ENCODE measurements at places on chromosomes 1 and 21. TPM values are rescaled to one million over a fixed set of nuclear protein-coding genes. Genes with fewer than 3 reads are reported as not detected.

DNA sequence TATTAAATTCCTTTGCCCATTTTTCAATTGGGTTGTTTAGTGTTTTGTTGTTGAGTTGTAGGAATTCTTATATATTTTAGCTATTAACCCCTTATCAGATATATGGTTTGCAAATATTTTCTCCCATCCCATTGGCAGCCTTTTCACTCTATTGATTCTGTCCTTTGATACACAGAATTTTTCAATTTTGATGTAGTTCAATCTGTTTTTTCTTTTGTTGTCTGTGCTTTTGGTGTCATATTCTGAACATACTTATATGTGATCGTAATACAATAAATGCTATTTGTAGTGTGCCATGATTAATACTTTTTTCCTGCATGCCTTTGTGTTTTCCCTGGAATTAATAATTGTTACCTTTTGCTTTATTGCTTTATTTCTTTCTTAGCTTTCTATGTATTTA is 7.8 kb upstream of the LRP8 start:
- no peak overlapping the region for H3K4me3 ChIP-seq
- no peak overlapping the region for H3K27ac ChIP-seq
- H3K36me3 ChIP-seq = no peaks in the 10 kb centered on the region

DNA sequence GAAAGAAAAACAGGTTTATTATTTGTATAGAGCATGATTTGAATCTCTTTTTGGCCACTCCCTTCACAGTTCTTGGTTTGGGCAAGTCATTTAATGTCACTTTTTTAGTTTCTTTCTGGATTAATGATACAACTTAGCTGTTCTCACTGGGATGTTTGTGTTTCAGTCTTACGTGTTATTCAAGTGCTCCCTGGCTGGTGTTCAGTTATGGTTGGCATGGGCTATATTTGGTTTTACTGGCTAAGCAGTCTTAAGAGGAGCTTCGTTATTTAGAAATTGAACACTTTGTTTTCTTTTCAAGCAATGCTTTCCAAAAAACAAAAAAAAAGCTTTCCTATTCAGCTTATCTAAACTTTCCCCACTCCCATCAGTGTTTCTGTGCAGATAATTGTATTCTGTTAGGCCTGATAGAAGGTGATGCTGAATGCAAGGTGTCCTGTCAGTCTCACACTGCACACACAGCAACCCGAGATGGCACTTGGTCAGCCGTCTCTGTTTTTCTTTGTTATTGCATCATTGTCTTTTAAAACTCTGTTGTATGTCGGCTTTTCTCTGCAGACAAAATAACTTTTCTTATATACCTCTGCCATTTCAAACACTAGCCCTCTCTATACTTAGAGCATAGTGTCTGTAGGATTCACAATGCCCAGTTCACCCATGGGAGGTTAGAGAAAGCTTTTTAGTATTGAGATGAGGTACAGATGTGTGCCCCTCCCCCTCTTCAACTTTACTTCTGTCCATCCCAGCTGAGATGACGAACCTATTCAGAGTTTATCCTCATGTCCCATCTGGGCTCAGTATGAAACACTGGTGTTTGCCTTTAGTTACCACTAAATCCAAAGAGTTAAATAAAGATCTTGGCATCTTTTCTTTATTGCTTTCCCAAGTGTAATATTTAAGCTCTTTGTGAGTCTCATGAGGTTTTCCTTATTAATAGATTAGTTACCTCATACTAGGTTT is 80.2 kb downstream of the VPS13D start:
- no peak for DNase-seq
- peak overlapping the region; percentile 8 for H3K27ac ChIP-seq
- H3K36me3 ChIP-seq = peaks cover 63% of the 10 kb centered on the region
- H3K4me3 ChIP-seq = no peak overlapping the region
- H3K27me3 ChIP-seq = no peaks in the 10 kb centered on the region

GRCh38 chr1:118258975-118259374 is 73.9 kb upstream of the SPAG17 start:
- no peak overlapping the region for H3K27ac ChIP-seq
- H3K36me3 ChIP-seq = no peaks in the 10 kb centered on the region
- H3K4me3 ChIP-seq = no peak overlapping the region
- no peaks in the 10 kb centered on the region for H3K27me3 ChIP-seq
- no peaks in the 10 kb centered on the region for H3K4me1 ChIP-seq
- no peak for DNase-seq

- no peak for DNase-seq
- H3K36me3 ChIP-seq = no peaks in the 10 kb centered on the region
- no peaks in the 10 kb centered on the region for H3K4me1 ChIP-seq
- H3K4me3 ChIP-seq = no peak overlapping the region
Observed at GRCh38 chr1:184370850-184371249, 16.0 kb upstream of the C1orf21 start.

GRCh38 chr1:174218983-174219382 is 59.7 kb downstream of the RABGAP1L start:
- H3K27me3 ChIP-seq = no peaks in the 10 kb centered on the region
- H3K27ac ChIP-seq = no peak overlapping the region
- H3K36me3 ChIP-seq = no peaks in the 10 kb centered on the region
- no peak for DNase-seq
- H3K4me3 ChIP-seq = no peak overlapping the region

- H3K27ac ChIP-seq = no peak overlapping the region
- H3K36me3 ChIP-seq = no peaks in the 10 kb centered on the region
- no peaks in the 10 kb centered on the region for H3K4me1 ChIP-seq
- H3K27me3 ChIP-seq = no peaks in the 10 kb centered on the region
- H3K4me3 ChIP-seq = no peak overlapping the region
Observed at GRCh38 chr1:244941121-244941520, 76.8 kb upstream of the HNRNPU start.

- H3K27ac ChIP-seq = peak within 1 kb of the TSS; percentile 87
- peak within 1 kb of the TSS; percentile 85 for H3K4me3 ChIP-seq
- H3K36me3 ChIP-seq = no peaks in the 10 kb centered on the region
- DNase-seq = peak; percentile 63
- peaks cover 2% of the 10 kb centered on the region for H3K27me3 ChIP-seq
- no peaks in the 10 kb centered on the region for H3K4me1 ChIP-seq
Observed at GRCh38 chr1:184051485-184052193, at the start of gene TSEN15. TSS of gene TSEN15 (plus strand) at chr1:184051730. CDS start at chr1:184051756, 26 bp downstream.

GRCh38 chr1:193031431-193031830 is 27.7 kb downstream of the UCHL5 start:
- no peak for DNase-seq
- no peak overlapping the region for H3K27ac ChIP-seq
- peaks cover 3% of the 10 kb centered on the region for H3K36me3 ChIP-seq
- no peak overlapping the region for H3K4me3 ChIP-seq

DNA sequence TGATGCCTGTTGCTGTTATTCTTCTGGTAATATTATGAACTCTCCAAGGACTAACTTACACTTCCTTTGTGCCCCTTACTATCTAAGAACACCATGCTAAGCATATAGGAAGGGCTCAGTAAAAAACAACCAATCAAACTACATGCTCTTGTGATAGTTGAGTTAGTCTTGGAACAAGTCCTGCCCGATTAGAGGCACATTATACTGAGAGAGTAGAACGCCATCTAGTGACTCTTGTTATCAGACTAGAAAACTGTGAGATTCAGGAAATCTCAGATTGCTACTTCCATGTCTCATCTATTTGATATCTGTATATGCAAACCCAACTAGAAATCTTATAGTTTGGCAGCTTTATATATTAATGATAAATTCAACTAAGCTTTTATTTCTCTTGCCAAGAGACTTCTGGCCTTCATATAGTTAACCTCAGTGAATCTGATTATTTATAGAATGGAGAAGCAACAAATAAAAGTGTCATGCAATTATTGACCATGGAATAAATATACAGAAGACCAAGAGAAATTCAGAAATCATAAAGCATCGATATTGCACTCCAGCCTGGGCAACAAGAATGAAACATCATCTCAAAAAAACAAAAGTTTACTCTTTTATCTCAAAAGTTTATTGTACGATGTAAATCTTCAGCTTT is 7.8 kb upstream of the SRRM1 start:
- H3K4me3 ChIP-seq = no peak overlapping the region
- no peaks in the 10 kb centered on the region for H3K4me1 ChIP-seq
- H3K27me3 ChIP-seq = no peaks in the 10 kb centered on the region
- DNase-seq = peak; percentile 92
- H3K27ac ChIP-seq = no peak overlapping the region

GRCh38 chr21:31283025-31283424 is 61.0 kb downstream of the TIAM1 start:
- no peaks in the 10 kb centered on the region for H3K4me1 ChIP-seq
- no peak overlapping the region for H3K27ac ChIP-seq
- H3K27me3 ChIP-seq = no peaks in the 10 kb centered on the region
- no peak for DNase-seq
- no peaks in the 10 kb centered on the region for H3K36me3 ChIP-seq

GRCh38 chr1:45785583-45785982 is 17.8 kb upstream of the MAST2 start:
- H3K4me3 ChIP-seq = no peak overlapping the region
- H3K4me1 ChIP-seq = no peaks in the 10 kb centered on the region
- no peak overlapping the region for H3K27ac ChIP-seq
- no peak for DNase-seq
- H3K27me3 ChIP-seq = no peaks in the 10 kb centered on the region
- no peaks in the 10 kb centered on the region for H3K36me3 ChIP-seq

DNA sequence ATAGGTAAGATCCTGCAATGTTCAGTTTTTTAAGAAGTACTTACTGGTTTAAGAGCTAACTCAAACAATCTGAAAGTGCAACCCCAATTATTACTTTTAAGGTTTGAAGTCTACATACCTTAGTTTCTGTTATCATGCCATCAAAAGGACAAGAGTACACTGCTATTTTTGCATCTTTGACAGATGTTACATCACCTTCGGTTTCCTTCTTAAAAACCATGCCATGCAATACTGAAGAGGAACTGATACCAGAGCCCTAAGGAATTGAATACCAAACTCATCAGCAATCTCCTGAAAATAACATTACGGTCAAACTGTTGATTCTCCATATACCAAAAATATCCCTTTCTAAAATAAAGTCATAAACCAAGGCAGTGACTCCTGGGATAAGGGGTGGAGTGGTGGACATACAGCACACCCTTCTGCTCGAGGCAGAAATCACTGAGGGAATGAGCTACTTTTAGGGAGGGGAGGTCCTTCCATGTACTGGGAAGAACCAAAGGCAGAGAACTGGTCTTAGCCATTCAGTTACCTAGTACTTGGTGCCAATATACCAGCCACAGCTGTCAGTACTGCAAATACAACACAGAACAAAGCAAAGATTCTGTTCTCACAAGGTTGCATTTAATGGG is 8.5 kb downstream of the CCT8 start:
- no peak for DNase-seq
- peaks cover 36% of the 10 kb centered on the region for H3K36me3 ChIP-seq
- H3K4me3 ChIP-seq = no peak overlapping the region
- no peaks in the 10 kb centered on the region for H3K27me3 ChIP-seq
- H3K27ac ChIP-seq = no peak overlapping the region

DNA sequence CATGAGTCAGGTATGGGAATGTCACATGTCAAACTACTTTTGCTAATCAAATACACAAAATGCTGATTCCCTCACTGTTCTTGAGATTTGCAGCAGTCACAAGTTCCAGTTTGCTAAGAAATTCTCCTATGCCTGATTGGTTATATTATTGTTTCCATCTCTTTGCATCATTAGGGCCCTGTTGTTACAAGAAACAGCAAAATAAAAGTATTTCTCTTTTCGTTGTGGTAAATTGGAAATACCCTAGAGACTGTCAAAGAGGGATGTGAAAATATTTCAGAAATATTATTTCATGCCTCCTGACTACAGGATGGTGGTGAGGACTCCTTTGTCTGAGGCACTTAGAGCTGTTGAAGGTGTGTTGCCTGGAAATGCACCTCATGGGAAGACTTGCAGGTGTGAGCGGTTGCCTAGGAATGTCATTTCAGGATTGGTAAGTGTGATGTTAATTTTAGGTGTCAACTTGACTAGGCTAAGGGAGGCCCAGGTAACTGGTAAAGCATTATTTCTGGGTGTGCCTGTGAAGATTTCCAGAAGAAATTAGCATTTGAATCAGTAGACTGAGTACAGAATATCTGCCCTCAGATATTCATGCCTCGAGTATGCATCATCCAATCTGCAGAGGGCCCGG is 117.4 kb downstream of the ROR1 start:
- H3K27me3 ChIP-seq = no peaks in the 10 kb centered on the region
- no peak overlapping the region for H3K4me3 ChIP-seq

DNA sequence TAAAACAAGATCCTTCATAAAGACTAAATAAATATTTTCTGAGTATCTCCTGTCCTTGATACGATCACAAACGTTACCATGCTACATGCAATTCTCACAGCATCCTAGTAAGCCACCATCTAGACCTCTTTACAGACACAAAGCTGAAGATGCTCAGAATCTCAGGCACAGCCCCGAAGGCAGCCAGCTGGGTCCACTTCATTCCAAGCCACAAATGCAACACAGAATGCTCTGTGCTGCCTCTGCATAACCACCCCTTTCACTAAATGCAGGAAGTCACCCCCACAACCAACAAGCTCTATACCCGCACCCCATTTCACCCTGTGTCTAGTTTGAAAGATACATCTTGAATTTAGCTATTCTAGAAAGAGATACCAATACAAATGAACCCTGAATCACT is 12.9 kb downstream of the RCAN1 start:
- no peak overlapping the region for H3K27ac ChIP-seq
- peaks cover 10% of the 10 kb centered on the region for H3K4me1 ChIP-seq
- no peak for DNase-seq
- no peak overlapping the region for H3K4me3 ChIP-seq
- H3K36me3 ChIP-seq = no peaks in the 10 kb centered on the region
- H3K27me3 ChIP-seq = no peaks in the 10 kb centered on the region

- H3K4me3 ChIP-seq = no peak overlapping the region
- no peak for DNase-seq
- H3K4me1 ChIP-seq = peaks cover 30% of the 10 kb centered on the region
Observed at GRCh38 chr1:231035799-231036198, 4.3 kb downstream of the FAM89A start.

- H3K27ac ChIP-seq = no peak overlapping the region
- DNase-seq = no peak
- no peaks in the 10 kb centered on the region for H3K4me1 ChIP-seq
- no peaks in the 10 kb centered on the region for H3K27me3 ChIP-seq
- H3K4me3 ChIP-seq = no peak overlapping the region
- H3K36me3 ChIP-seq = no peaks in the 10 kb centered on the region
Observed at GRCh38 chr1:147843486-147843885, 59.1 kb upstream of the GJA8 start.

DNA sequence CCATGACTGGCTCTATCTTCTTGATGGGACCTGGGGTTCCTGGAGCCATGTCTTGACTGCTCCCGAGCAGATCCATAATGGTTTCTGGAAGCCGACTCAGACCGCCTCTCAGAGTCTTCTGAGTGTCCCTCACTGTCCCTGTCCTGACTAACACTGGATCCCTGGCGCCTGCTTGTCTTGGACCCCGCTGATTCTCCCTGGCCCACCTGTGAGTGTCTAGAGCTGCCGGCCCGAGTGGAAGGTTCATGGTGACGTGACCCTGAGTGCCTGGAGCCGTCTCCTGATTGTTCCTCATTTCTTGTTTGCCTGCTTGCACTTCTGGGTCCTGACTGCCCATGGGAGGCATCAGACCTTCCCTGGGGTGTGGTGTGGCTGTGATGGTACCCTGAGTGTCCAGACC is 15.1 kb downstream of the FLG start:
- H3K4me3 ChIP-seq = no peak overlapping the region
- no peak for DNase-seq
- no peaks in the 10 kb centered on the region for H3K27me3 ChIP-seq
- H3K36me3 ChIP-seq = no peaks in the 10 kb centered on the region
- H3K4me1 ChIP-seq = no peaks in the 10 kb centered on the region
- H3K27ac ChIP-seq = no peak overlapping the region

The TXNIP gene
- polyA plus RNA-seq = 142 TPM

The FAM151A gene
- 0.22 TPM for polyA plus RNA-seq

The NPL gene
- 17.3 TPM for polyA plus RNA-seq

The CAMSAP2 gene
- 113 TPM for polyA plus RNA-seq

The RNU1-2 gene
- not detected for polyA plus RNA-seq

Measured in spinal cord (tissue), 10 donors.